ENCODE measurements at places on chromosomes 3 and 15.
A peak's percentile ranks its signal among the peaks of the same experiment; 100 is the strongest.

- no peak for DNase-seq
Measured at GRCh38 chr3:95200384-95200783, 1137.5 kb downstream of the NSUN3 start.

DNA sequence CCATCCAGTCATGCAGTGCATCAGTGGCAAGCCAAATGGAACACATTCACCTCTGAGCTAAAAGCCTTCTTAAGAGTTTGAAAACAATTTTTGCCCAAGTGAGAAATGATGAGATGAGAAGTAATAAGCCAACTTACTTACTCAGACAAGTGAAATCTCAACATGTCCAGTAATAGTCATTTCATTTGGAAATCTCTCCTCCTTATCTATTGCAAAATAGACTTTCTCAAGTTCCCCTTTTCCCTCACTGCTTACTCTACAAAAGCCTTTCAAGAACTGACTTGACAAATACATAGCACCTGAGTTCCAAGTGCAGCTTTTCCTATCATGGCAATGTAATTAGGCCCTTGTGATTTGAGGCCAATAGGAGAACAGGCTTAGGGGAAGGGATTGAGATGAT is 282.3 kb downstream of the SLC9A9 start:
- no peak for DNase-seq

GRCh38 chr3:15268033-15268631 is 62.1 kb downstream of the CAPN7 start:
- peak; percentile 55 for DNase-seq

- no peak for DNase-seq
Measured at GRCh38 chr3:38122712-38123290, 14.1 kb downstream of the ACAA1 start.

- no peak for DNase-seq
Measured at GRCh38 chr3:153553605-153553945, 391.5 kb downstream of the RAP2B start.

GRCh38 chr3:170689893-170690660 is 104.2 kb upstream of the SLC7A14 start:
- DNase-seq, result peak; percentile 54

GRCh38 chr3:15633159-15633558 is 31.6 kb downstream of the BTD start:
- DNase-seq, result no peak

DNA sequence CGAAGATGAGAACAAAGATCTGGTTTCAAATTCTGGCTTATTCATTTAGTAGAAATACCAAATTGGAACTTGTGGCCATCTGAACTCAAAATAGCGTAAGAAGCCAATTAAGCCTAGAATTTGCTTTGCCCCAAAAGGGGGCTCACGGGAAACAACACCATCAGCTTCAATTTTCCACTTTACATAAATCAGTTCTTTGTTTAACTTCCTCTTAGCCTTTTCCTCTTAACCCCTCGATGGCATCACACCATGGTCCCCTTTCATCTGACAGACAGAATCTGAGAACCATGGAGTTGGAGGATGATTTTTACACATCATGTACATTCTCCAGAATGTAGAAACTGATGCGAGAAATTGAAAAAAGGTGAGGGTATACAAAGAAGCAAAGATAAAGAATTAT is 207.0 kb downstream of the FOXP1 start:
- DNase-seq, result no peak

- no peak for DNase-seq
Measured at GRCh38 chr3:45215466-45215865, 10.6 kb downstream of the TMEM158 start.

DNA sequence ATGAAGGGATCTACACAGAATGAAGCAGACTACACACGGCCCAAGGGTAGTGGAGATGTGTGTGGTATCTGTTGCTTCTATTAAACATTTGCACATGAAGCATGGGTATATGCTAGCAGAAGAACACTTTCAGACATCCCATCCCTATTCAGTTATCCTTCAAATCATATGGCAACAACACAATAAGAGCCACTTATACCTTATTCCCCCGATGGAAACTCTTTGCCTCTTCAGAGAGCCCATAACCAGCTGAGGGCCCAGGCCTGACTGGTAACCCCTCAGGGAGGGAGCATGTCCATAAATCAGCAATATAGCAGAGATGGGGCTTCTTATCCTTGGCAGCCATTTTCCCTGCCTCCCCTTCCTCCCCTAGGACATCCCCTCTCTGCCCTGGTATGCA is 210.6 kb downstream of the FHIT start:
- no peak for DNase-seq

DNA sequence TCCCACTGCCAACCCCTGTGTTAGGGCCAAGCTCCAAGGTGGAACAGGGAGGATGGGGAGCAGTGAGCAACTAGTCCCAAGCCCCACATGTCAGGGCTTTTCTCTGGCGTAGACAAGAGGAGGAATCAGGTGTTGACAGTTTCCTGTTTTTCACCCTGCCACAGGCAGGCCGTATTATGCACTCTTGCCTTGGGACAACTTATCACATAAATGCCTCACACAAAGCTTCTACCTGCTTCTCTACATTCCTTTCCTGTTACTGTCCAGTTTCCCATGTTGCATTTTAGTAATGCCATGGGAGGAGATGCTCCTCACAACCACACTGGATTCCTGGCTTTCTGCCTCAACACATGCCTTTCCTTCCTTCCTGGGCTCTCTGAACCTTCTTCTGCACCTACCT is 381.2 kb upstream of the ATP11B start:
- DNase-seq, result no peak

DNA sequence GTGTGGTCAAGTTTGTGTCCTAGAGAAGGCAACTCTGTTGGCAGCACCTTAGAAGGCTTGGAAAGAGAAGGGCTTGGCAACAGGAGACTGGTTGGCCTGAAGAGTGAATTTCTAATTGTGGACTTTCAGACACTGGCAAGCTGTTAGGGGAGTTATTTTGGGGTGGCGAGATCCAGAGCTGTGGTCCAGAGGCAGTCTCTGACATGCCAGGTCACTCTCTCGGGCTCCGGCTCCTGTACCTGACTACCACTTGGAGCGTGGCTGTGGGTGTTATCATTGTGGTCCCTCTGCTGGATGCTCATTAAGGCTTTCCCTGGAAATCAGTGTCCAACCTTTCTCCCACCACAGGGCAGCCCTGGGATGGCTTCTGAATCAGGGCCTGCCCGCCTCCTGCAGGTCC is 209.0 kb downstream of the SLCO3A1 start:
- no peak for DNase-seq

- DNase-seq, result no peak
Measured at GRCh38 chr3:67593761-67594234, 60.6 kb downstream of the SUCLG2 start.

DNA sequence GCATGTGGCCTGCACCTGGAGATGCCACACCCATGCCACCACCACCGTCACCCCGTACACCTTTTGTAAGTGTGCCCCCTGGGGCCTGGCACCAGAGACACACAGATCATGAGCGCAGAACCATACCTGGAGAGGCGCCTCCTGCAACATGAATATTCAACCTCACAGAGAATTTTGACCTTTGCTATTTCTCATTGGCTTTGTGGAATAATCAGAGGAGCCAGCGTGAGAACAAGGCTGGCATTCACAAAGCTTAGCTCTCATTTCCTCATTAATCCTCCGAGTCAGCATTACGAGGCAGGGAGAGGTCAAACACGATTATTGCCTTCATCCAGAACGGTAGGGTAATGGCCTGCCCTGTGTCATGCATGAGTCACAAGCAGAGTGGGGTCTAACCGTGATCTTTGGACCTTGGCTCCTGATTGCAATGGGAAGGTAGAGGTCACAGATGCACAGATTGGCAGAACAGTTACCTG is 73.0 kb upstream of the POMGNT2 start:
- no peak for DNase-seq

- no peak for DNase-seq
Measured at GRCh38 chr3:100766069-100766468, 56.8 kb downstream of the TFG start.

DNA sequence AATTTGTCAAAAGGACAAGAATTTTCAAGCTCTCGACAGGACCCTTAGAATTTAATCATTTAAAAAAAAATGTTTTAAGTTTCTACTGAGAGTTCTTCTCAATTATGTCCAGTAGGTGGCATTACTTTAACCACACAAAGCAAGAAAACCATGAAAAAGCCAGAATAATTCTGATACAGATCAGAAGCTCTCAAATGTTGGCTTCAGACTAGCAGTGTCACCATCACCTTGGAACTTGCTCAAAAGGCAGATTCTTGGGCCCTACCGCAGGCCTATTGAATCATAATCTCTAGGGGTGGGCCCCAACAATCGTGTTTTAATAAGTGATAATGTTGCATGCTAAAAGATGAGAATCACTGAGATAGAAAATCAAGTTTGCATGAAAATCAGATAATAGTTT is 99.5 kb upstream of the KCNMB2 start:
- DNase-seq, result no peak

DNA sequence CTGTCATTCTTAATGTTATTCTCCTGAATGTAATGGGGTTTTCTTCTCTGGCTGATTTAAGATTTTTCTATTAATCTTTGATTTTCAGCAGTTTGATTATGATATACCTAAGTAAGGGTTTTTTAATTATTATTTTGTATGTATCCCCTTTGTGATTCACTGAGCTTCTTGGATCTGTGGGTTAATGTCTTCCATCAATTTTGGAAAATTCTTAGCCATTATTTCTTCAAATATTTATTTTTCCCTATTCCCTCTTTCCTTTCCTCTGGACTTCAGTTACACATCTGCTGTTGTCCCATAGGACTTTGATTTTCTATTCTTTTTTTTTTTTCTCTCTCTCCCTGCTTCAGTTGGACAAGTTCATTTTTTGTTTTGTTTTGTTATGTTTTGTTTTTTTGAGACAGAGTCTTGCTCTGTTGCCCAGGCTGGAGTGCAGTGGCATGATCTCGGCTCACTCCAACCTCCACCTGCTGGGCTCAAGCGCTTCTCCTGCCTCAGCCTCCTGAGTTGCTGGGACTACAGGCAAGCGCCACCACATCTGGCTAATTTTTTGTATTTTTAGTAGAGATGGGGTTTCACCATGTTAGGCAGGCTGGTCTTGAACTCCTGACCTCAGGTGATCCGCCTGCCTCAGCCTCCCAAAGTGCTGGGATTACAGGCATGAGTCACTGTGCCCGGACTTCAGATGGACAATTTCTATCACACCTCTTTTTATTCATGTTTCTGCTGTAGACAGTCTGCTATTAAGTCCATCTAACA is 40.6 kb downstream of the XYLB start:
- no peak for DNase-seq

DNA sequence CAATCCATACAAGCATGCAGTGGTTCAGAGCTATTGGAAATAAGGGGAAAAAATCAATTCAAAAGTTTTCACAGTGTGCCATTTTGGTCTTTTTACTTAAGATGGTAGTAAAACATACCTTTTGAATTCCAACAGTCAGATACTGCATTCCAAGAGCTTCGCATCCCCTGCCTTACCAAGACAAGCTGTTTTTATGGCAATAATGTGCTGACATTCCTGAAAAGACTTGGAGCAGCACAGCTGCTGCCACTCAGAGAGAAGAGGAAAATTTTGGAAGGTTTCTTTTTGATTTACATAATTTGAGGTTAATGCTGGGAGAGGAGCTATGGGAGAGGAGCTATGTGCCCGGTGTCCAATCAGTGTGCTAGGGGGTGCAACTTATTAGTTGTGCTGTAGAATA is 148.3 kb downstream of the FEZF2 start:
- DNase-seq, result no peak

- no peak for DNase-seq
Measured at GRCh38 chr15:101090428-101090790, 161.4 kb downstream of the CHSY1 start.

DNA sequence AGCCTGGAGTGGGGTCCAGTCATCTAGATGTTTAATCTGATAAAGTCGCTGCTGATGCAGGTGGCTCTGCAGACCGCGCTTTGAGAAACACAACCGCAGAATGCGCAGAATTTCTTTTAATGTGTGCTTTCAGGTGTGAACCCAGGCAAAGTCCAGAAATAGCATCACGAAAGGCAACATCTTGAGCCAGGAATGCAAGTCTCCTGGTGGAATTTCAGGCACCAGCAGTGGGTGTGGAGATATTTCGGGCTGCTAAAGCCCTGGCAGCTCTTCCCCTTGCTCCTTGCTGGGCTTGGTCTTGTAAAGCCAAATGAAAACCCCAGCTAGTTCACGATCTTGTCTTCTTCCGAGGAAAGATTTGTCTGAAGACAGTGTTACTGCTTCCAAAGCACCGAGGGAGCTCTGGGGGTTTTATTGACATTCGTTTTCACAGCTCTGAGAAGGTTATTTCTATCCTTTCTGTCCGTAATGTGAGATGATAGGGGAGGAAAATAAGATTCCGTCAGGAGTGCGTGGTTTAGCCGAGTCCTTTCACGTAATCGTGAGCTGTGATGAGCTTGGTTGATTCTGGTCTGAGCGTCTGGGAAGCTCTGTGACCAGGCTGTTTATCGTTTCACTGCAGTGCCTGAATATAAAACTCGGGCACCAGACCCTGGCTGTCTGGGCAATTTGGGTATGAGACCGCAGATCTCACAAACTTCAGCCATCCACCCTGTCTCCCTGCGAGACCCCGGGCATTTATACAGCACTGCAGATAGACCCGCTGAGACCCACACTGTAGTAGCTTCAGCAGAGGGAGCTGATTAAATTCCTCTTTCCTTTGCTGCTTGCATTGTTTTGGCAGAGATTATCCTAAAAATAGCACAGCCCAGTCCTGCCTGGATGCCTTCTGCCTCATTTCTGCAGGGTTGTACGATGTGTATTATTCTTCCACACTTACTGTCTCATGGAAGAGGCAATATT is 67.0 kb upstream of the SLC25A26 start:
- DNase-seq, result no peak

- DNase-seq, result no peak
Measured at GRCh38 chr3:155369244-155369643, 75.8 kb upstream of the STRIT1 start.

DNA sequence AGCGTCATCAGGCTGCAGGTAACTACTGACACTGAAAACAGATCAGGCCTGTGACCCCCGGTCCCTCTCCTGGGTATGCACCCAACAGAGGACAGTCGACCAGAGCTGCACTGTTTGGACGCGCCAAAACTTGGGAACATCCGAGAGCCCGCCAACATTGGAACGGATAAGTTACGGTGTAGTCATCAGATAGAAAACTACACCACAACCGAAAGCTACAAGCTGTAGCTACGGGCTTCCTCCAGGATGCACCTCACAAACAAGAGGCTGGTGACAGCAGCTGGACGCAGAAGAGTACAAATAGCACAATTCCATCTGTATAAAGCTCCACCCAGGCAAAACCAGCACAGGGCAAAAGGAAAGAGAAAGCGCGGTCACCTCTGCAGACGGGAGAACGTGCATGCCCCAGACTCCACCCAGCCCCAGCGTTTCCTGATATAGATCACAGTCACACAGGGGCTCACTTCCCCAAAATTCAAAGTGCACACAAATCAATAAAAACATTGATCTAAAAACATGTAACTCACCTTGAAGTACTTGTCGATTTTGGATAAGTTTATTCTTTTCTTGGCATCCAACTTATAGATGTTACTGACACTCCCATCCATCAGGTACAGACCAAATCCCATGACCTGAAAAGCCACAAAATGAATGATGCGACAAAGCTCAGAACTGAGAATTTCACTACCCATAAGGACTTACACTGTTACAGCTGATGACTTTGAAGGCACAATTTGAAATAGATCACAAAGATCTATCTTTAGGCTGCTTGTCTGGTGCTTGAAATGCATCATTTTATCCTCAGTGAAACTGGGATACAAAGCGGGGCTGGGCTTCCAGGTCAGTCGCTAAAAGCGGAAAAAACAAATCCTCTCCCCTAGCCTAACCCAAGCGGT is 43.3 kb downstream of the CYFIP1 start:
- DNase-seq, result no peak

GRCh38 chr3:12193485-12194165 is 34.9 kb upstream of the TIMP4 start:
- DNase-seq, result no peak

Measured in substantia nigra (tissue), 51 donors.